DMS53 (cell line): ENCODE measurements at places on chromosomes 16 and 17.
A peak's percentile ranks its signal among the peaks of the same experiment; 100 is the strongest.

GRCh38 chr17:33753452-33753851, 460.4 kb upstream of the ASIC2 start:
- DNase-seq = no peak

DNA sequence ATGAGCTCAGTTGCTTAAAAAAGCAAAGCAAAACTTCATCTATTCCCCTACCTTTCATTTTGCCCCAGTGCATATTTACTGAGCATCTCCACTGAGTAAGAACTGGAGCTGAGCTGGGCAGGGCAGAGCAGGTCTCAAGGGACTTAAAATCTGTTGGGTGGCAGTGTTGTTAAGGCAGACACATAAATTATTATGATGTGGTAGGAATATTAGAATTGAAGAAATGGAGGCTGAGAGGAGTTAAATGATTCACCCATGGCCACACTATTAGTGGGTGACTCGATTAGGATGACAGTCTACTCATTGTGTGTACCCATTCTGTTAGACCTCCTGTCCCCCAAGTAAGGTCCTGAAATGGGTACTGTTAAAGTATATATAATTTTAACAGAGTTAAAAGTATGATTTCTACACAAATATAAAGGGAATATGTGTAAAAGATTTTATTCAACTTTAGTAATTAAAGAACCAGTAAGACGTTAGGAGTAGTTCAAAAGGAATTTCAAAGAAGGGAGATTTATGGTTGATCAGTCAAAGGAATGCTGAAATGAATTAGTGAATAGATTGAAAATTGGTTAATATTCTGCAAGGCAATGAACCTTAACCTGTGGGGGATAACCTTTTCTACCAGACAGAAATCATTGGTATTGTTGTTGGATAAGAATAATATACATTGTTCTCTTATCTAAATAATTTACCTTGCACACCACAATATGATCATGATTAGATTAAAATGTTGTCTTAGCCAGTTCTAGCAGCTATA, 17.5 kb downstream of the ITGB3 start:
- DNase-seq = no peak

- no peak for DNase-seq
Observed at GRCh38 chr16:15031179-15031578, 24.7 kb downstream of the NTAN1 start.

GRCh38 chr17:53719229-53719628, 103.5 kb upstream of the KIF2B start:
- DNase-seq = no peak

- DNase-seq = no peak
Observed at GRCh38 chr16:58462499-58462996, 37.4 kb upstream of the NDRG4 start.

DNA sequence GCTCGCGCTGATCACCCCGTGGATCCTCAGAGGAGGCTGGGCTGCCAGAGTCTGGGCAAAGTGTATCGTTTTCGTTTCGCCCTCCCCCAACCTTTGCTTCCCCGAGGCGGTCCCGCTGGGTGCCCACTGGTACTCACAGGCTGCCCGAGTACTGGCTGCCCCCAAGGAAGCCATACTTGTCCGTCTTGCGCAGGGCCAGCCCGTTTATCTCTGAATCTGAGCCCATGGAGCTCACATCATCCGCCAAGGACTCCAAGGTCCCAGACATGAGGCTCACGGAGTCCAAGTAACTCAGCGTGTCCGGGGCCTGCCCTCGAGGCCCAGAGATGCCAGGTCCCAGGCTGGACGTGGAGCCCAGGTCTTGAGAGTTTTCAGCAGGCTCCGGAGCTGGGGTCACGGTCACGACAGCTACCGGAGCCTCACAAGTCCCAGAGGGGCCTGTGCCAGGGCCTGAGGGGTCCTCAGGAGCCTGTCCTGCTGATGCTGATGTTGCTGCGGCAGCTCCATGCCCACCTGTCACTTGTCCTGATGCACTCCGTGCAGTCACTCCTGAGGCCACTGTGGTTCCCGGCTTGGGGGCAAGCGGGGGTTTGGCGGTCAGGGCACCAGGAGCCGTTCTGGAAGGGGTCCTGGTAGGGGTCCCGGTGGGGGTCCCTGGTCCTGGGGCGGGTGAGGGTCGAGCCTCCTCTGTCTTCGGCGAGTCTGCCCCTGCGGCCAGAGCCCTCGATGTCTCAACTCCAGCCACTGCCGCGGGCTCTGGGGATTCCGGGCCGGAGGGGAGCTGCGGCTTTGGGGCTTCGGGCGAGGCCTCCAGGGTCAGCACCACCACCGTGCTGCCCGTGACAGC, 980 bp downstream of the TBC1D10B start:
- DNase-seq = peak; percentile 52

DNA sequence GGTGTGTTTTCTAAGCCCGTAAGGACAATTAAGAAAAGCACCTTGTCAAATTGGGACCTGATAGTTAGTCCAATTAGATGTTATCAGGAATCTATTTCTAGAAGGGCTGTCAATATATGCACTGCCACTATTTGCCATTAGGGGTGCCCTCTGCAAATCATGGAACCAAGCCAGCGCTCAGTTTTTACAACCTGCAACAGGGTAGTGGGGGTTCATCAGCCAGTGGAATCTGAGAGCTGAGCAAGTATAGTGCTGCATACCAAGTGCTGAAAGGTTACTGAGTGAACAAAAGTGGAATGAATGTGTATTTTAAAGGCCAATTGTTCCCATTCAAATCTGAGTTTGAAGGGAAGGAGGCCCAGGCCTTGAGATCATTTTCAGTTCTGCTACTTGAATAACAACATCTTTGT, 10.4 kb downstream of the PRR11 start:
- peak; percentile 44 for DNase-seq

DNA sequence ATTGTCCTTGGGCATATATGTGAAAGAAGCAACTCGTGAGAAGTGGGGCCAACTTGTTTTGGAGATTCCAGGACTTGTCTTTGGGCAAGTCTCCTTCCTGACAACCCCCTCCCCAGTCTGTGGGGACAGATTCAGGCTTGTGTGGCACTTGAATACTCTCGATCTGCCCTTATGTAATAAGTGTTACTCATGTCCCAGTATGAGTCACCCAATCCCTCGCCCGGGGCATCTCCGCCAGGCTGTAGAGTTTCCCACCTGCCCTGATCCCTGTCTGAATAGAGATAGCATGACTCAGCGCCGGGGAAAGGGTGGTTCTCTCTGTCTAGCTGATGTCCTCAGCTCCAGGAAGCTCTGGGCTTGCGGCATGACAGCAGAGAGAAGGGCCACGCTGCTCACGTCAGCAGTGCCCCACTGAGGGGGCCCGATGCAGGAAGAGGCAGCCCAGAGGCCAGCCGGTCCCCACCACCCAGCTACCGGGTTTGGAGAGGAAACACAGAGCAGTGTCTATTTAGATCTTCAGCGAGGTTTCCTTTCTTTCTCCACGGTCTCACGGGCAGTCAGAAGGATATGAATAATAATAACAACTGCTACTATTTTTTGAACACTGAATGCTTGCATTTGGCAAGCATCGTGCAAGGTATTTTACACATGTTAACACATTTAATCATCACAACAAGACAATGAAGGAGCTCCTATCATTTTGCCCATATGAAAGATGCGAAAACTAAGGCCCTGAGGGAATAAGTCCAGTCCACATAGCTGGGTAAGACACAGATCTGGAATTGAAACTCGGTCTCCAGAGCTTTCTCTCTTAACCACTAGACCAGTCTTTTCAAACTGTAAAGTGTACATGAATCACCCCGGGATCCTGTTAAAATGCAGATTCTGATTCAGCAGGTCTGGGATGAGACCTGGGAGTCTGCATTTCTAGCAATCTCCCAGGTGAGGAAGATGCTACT, 426.7 kb upstream of the MAF start:
- peak; percentile 99 for DNase-seq

- DNase-seq = no peak
Observed at GRCh38 chr17:53942898-53943297, 120.2 kb downstream of the KIF2B start.

DNA sequence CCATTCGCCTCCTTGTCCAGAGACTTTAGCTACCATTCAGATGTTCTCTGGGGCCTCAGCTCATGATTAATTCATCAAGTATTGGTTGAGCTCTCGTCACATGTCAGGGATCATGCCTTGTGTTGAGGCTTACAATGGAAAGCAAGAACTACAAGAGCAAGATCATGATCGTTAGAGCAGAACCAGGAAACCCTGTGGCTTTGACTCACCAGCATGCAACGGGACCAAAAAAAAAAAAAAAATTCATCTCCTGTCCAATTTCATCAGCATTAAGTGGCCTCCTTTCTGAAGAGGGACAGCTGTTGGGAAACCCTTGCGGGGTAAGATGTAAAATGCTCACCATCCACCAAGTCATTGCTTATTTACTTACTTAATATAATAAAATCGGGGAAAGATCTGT, 12.1 kb upstream of the USP10 start:
- peak; percentile 37 for DNase-seq

DNA sequence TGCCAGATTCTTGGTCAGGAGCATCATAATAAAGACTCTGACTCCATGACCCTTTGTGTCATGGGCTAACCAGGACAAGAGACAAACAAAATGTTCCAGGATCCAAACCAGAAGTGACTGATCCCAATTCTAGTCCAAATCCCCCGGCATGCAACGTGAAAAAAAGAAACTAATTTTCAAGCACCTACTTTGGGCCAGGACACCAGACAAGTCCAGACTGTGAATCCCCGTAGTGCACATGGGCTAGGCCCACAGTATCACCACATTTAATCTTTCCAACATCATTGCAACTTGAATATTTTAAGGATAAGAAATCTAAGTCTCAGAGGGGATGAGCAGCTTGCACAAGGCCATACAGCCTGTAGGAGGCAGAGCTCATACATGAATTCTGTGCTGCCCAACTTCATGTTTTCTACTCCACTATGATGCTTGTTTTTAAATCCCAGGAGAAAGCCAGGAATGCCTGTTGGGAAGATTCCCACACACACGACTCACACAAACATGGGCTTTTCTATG, 365.7 kb downstream of the NPIPA8 start:
- no peak for DNase-seq

DNA sequence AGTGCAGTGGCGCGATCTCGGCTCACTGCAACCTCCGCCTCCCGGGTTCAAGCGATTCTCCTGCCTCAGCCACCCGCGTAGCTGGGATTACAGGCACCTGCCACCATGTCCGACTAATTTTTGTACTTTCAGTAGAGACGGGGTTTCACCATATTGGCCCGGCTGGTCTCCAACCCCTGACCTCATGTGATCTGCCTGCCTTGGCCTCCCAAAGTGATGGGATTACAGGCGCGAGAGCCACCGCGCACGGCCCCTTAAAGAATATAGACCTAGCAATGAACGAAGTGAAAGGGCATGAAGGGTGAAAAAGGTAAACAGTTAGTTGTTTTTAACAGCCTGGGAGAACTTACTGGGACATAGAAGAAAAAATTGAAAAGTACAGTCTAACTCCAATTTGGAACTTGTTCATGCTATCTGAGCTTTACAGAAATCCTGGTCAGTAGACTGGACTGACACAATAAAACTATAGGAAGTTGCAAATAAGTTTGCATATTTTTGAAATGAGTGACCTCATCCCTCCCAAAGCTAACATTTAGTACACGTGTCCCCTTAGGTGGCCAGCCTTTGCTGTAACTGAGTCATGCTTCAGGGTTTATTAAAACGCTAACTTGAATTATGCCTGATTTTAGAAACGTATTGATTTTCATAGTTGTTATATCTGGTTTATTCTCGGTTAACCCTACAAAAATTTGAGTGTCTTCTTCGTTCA, 1.8 kb downstream of the COG1 start:
- DNase-seq = no peak

GRCh38 chr17:57671667-57672632, 73.1 kb downstream of the CCDC182 start:
- DNase-seq = peak; percentile 77

GRCh38 chr17:29483503-29483902, 83.3 kb downstream of the ABHD15 start:
- no peak for DNase-seq

DNA sequence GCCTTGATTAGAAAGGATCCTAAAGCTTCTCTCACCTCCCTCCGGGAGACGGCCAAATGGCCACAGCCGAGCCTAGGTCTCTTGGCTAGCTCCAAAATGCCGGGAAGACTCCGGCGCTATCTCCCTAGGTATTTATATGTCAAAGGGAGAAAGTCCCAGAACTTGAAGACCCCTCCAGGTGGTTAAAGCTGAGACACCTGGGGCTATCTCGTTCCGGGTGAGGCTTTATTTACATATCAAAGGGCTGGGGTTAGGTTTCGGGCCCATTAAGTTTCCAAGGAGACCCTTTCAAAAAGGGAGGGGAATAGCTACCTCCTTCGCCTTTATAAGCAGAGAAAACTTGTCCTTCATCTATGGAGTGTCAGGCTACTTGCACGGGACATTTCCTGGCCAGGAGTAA, 70.9 kb upstream of the KIFC3 start:
- DNase-seq = no peak

DNA sequence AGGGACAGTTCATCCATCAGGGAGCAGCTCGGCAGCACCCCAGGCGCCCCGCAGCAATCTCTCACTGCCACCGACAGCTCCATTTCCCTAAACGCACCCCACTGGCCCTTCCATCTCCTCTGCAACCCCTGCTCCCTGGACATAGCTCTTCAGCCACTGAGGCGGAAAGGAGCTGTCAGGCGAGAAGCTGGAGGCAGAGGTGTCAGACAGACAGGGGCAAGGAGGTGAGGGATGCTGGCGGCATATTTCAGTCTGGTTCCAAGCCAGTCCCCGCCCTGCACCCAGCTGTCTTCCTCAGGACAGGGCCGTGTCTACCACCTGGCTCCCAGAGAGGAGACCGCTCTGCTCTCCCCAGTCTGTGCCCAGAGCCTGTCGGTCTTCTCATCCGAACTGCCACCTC, 9.7 kb downstream of the ACLY start:
- DNase-seq = no peak

DNA sequence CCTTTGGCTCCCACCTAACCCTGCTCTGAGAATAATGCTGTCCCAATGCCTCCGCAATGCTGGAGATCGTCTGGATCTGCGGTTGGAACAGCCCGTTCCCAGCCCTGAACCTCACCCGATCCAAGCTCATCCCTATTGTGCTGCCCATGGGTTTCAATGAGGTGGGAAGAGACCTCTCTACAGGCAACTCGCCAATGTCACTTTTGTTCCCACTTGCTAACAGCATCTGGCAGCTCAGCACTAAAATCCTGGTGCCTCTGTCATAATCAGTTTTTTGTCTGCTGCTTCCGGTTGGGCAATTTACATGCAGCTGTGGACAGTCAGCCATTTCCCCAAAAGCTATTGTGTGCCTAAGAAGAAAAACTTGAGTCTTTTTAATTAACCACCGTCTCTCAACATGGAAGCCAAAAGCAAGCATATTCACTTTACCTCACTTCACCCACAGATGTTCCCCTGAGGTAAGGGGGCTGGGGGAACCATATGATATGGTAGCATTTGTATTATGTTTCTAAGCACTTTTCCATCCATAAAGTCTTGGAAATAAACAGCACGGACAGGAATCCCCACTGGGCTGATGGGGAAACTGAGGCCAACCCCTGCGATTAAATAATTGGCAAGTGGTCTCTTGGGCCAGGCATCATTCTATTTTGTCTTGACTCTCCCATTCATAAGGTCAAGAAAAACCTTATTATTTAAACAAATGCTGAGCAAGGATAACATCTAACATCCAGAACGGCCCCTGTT, 159.2 kb upstream of the CDH5 start:
- peak; percentile 2 for DNase-seq

DNA sequence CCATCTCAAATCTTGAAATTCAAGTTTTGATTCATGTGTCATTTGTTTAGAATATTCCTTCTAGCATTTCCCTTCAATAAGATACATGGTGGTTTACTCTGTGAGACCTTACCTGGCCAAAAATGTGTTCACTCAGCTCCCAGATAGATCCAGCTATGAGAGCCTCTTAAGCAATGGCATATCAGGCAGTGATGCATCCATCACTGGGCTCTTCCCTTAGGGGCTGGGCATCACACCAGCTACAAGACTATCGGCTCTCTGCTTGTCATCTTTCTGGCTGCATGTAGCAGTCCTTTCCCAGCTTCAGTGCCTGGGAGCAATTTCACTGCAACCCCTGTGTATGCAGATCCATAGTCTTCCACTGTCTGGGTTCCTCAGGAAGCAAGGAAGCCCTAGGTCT, 40.6 kb downstream of the GOSR1 start:
- no peak for DNase-seq
